Activated gamma-delta T cell treated with Interleukin-2 at 50 U/mL for 16 hours (primary cell): ENCODE measurements at places on chromosomes 5 and 9.

- DNase-seq, result no peak
Measured at GRCh38 chr9:33129886-33130881, 37.0 kb downstream of the B4GALT1 start.

DNA sequence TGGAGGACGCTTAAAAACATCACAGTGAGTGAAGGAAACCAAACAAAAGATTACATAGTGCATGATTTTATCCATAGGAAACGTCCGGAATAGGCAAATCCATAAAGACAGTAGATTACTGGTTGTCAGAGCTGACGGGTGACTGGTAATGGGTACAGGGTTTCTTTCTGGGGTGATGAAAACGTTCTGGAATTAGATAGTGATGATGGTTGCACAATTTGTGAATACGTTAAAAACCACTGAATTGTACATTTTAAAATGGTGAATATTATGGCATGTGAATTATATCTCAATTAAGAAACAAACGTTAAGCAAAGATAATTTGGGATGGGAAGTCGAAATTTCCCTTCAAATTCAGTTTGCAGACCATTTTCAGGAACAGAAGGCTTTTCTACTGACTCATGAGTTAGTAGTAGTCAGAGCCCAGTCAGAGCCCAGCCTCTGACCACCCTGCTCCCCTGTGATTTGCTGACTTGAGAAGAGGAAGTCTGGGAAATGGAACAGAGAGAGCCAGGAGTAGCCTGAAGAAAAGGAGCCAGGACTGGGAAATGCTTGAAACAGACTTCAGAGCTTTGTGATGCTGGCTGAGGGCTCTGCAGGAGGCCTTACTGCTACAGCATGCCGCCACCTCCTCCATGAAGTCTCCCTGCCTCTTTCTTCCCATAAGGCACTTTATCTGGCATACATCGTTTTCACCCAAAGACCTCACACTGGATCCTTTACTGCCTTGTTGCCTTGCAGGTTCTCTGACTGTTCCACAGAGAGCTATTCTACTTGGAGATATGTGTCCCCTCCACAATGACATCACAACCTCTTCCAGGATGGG lies 46.4 kb upstream of the CTNNA1 start:
- DNase-seq, result no peak

GRCh38 chr5:31366941-31367340 lies 165.0 kb downstream of the DROSHA start:
- DNase-seq, result no peak

GRCh38 chr9:90892918-90893317 lies 91.3 kb downstream of the SYK start:
- DNase-seq, result no peak

- no peak for DNase-seq
Measured at GRCh38 chr9:116447934-116448333, 239.2 kb upstream of the TRIM32 start.

GRCh38 chr9:125544988-125545651 lies 161.9 kb downstream of the MAPKAP1 start:
- DNase-seq, result no peak

DNA sequence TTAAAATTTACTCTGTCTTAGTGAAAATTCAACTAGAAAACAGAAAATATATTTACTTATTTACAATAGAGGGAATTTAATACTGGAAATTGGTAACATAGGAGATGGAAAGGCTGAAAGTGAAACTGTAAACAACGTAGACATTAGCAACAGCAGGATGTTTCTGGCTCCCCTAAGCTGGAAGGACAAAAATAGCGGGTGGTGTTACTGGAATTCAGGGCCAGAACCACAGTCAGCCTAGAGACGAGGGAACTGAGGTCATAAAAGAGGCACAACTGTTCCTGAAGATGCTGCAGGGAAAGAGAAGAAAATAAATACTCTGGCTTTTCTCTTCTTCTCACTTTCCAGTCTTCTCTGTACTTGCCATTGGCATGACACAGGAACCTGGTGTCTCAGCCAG lies 80.4 kb upstream of the NIPBL start:
- no peak for DNase-seq

DNA sequence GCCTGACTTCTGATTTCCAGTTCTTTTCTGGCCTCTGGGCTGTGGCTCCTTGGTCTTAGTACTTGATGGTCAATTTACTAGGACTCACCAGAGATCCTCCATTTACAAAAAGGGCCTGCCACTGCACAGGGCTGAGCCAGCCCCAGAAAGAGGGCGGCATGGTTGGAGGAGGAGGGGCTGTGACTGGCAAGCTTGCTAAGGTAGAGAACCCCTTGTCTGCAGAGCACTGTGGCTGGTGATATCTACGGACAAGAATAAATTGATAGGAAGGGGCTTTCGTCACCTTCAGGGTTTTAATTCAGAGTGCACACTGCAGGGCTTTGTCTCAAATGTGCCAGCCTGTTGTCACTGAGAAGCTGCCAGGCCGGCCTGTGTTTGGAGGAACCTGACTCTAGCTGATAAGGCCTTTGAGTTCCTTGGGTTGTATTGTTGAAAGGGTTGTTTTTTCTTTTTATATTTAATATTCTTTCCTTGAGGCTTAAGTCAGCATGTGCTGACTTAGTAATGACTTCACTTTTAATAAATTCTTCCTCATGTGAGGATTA lies 15.1 kb downstream of the SLC22A5 start:
- no peak for DNase-seq
